Neural progenitor cell (in vitro differentiated cells): ENCODE measurements at places on chromosomes 2 and 18.

GRCh38 chr18:45463451-45463850, 151.8 kb upstream of the SLC14A2 start:
- DNase-seq, result no peak

DNA sequence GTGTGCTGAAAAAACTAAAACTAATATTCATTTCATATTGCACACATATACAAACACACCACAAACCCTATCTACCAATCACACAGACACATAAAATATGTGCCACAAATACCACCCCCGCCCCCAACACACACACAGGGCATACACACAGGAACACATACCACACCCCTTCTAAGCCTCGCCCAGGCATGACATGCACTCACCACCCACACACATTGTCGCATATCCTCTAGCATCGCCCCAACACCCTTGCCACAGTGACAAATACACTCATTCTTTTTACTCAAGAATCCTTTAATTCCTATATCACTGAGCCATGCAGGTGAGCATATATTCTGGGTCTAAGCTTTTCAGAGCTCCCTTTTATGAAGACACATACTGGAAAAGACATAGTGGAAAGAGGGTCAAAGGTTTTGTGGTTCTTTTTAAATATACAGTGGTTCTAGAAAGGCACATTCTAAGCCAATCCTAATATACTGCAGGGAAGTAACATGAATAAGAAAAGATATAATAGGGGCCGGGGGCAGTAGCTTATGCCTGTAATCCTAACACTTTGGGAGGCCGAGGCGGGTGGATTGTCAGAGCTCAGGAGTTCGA, 24.5 kb upstream of the LCLAT1 start:
- DNase-seq, result no peak

DNA sequence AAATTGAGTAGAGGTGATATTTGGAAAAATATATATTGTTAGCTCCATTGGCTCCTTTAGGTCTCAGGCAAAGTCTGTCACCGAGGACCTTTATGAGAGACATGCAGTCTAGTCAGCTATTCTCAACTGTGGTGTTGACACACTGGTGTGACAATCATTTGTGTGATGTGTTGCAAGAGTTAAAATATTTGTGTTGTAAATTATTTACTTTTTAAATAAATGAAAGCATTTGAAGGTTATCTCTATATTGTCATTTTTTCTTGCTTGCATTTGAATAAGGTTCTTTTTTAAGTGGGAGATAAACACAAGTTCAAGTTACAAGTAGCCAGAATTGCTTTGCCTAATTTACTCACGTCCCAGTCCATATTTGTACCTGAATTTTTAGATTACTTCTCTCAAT, 4.3 kb downstream of the REL start:
- no peak for DNase-seq

DNA sequence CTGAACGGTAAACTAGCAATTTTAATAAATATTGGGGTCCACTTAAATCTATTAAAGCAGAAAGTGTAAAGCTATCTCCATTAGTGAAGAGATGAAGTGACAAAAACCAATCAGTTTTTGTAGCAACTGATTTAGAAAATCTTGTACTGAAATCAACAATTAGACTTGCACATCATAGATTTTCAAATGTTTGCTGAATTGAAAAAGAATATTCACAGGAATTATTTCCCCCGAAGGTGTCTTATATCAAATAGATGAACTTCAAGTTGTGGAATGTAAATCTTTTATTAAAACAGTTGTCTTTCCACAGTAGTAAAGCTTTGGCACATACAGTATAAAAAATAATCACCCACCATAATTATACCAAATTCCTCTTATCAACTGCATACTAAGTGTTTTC, 48.7 kb downstream of the ATIC start:
- DNase-seq, result no peak

DNA sequence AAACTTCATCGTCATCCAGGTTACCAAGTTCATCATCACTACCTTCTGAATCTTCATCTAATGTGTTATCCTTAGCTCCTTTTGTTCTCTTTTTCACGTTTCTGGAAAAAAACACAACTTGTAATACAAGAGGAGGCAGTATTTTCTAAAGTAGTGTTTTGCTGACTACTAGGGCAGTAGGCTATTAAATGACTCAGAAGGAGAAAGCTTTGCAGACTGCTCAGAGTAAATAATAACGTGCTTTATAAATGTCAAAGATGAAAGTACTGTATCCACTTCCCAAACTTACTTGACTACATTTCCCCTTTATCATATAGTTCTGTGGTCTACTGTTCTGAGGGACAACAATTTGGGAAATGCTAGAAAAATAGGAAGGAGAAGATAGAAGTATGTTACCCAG, 15.6 kb downstream of the CEBPZOS start:
- DNase-seq, result no peak

GRCh38 chr2:176079831-176080539, 3.8 kb downstream of the EVX2 start:
- peak; percentile 94 for DNase-seq
